Stimulated activated CD8-positive, alpha-beta memory T cell treated with anti-CD3 and anti-CD28 coated beads, Interleukin-2, amount 100 ng/mL, for 48 hours (primary cell): ENCODE measurements at places on chromosomes 2 and 18.

- DNase-seq, result no peak
Measured at GRCh38 chr2:128345436-128346165, 26.9 kb upstream of the HS6ST1 start.

GRCh38 chr2:219125886-219126270 lies 34.7 kb downstream of the NHEJ1 start:
- no peak for DNase-seq

DNA sequence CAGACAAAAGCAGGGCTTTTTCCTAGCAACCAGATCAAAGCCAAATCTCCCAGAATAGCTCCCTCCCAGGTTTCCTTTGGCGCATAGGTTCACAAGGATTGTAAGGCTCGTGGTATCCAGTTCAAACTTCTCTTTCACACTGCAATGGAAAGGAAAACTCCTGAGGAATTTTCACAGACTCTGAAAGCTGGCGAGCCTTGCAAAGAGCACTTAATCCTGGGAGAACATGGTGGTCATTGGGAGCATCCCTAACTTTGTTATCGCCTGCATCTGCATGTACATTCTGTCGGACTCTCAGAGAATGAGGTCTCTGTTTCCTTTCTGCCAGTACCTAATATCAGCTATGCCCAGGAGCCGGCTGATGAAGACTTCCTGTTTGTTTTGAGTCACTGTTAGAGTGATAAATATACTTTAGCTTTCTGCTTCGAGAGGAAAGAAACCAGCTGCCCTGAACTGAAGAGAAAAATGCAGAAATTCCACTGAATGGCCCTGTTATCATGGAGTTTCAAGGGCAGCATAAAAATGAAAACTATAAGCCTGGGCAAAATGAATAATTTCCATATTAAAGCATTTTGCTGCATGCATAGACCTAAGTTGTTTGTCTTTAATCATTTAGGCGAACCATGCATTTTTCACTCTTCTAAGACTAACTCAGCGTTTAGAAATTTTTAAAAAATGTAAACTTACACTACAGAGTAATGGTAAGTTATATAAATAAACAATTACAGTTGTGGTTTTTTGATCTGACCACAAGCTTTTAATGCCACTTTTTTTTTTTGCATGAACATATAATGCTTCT lies 76.4 kb upstream of the ZEB2 start:
- no peak for DNase-seq

DNA sequence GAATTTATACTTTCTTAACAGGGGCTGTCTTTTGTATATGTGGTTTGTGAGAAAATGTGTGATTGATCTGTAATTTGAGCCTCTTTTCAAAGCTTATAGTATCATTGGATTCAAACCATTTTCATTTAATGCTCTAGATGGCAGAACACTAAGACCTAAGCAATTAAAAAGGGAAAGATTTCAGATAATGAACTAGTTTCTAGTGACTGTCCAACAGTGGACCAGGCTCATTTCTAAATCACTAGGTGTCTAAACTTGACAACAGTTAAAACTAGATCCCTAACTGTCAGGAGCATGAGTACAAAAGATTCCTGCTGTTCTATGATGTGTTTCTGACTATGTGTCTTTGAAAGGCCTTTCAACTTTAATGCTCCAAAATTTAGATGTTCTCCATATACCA lies 54.6 kb downstream of the ANKRD44 start:
- DNase-seq, result no peak

DNA sequence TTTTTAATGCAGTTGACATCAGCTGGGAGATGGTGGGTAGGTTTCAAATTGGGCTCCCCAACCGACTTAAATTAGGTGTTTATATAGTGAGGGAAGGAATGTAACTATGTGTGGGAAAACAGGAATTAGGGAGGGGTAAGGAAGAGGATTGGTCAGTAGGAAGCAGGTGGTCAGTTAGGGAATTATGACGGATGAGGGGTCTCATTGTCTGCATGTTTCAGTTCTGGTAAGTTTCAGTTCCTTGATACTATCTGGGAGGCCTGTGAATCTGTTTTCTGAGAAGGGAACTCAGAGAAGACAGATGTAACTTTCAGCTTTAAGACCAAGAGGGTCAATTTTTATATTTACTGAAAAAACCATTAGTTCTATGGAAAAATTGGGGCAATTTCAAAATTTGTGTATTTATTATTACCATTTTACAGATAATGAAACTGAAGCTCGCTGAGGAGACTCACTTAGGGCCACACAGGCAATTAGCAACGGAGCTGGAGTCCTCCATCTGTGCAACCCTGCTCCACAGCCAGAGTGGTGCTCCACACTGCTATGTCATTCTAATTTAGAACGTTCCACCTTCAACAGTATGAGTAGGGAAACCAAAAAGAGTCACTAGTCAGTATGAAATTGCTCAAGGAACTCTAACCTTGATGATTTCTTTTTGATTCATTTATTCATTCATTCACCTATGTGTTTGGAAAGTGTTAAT lies 36.0 kb upstream of the CCDC195 start:
- no peak for DNase-seq

DNA sequence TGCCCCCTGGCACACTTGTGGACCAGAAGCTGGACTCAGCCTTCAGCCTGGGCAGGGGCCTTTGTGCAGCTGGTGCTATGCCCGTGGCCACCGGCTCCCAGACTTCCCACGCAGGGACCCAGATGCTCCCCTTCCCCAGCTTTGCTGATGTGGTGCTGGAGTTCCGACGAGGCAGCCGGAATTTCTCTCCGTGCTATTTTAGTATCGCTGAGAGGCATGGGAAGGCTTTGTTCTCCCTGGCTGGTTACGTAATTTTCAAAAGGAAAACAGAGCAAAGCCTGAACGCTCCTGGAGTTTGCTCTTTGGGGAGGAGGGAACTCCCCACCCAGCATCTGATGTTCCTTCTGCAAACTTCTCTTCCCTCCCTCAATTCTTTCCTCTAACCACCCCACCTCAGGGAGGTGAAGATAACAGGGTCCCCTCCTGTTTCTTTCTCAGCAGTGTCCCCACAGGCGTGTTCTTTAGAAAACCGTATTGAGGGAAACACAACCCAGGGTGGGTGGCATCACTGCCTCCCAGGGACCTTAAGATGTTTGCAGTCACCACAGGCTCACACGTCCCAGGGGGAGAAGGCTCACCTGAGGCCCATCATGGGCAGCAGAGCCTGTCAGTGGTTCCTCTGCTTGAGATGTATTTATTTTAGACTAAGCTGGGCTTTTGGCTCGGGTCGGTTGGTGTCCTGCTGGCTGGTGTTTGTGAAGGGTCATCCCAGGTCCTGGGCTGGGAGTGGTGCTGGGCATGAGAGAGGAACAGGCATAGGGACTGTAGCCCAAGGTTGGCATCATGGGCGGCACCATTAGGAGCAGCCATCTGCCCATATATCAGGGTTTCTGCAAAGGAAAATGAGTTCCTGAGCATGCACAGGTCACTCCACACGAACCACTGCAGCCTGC lies 95.0 kb downstream of the MAPK4 start:
- DNase-seq, result no peak

- no peak for DNase-seq
Measured at GRCh38 chr2:216012133-216012829, 1.1 kb downstream of the MREG start.

- no peak for DNase-seq
Measured at GRCh38 chr2:197599285-197599965, 76.0 kb downstream of the RFTN2 start.

DNA sequence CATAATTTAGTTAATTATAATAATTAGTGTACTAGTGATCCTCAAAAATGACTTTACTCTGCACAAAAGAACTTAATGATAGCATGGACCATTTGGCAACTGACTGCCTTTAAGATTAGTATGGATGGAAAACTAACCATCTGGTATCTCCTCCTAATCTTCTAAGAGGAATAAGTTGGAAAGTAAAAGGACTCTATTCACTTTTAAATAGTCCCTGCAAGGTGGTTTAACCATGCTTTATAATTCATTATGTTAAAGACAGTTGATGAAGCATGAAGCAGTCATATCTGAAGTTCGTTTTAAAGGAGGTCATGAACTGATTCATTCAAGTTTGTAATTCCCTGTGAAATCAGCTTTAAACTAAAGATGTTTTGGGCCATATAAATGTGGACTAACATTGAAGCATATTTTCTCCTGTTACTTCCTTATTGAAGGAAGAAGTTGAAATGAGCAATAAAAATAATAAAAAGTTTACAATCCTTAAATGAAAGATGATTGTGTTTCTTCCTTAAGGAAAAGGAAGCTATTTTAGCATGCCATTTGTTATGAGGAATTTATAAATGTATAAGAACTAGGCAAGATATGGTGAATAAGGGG lies 446.0 kb downstream of the XIRP2 start:
- DNase-seq, result no peak

DNA sequence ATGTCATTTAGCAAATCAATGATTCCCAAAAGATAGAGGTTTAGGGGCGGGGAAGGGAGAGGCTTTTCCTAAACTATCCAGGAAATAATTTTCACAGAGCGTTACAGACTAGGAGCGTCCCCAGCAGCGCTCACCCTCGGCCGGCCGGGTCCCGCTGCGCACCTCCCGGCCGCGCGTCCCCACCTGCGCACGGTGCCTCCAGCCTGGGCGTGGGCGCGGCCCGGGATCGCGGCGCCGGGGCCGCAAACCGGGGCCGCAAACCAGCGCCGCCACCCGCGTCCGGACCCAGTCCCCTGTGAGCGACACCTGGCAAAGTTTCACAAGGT lies 684 bp upstream of the ZCCHC2 start:
- DNase-seq, result no peak

GRCh38 chr2:108253106-108253505 lies 13.3 kb downstream of the SULT1C3 start:
- no peak for DNase-seq
